CD4-positive, alpha-beta T cell treated with Interferon alpha-2 for 1 hour (primary cell): ENCODE measurements at places on chromosomes 5 and 9.

DNA sequence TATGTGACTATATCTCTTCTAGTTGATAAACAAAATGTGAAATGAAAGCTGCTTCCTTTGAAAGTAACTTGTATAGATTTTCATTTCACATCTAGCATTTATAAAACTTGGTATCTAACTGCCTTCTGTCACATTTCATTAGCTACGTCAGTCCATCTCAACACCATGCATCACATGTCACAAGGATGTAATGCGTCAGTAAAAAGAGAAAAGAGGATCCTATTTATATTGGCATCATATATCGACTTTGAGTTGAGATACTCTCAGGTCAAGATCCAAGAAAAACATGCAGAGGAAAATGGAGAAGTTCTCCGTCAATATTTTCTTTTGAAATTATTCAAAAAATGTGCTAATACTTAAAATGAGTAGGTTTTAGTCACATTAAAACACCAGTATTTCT is 1211.2 kb downstream of the EFNA5 start:
- no peak for DNase-seq

DNA sequence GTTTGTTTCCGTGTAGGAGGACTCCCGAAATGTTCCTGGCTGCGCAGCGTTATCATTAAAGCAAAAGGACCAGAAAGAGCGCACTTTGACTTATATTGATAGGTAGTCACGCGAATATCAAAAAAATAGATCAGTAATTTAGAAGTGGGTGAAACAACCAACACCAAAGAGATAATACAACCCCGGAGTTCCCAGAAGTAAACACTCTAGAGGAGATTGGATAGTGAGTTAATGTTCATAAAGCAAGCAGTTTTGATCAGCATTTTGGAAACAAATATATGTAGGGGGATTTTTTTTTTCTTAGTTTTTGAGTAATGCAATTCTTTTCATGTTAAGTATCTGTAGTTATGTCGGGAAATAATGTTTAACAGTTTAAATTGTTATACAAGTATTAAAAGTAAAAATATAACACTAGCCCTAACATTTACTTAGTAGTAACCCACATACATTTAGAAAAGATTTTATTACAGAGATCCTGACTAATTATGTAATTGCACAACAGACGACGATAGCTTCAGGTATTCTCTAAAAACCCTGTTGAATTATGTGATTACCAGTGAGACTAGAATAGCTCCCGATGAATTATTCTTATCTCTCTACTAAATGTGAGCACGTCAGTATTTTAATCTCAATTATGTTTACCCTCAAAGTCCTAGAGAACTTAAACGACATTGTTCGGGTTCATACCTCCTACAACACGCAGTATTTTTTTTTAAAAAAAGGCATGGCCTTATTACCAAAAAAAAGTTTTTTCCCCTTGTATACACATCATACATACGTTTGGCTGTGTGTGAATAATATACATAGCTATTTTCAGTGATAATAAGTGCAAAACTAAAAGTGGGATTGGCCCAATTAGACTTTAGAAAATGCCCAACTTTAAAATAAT is 9.4 kb upstream of the NFIB start:
- DNase-seq: no peak

GRCh38 chr5:98656796-98657195 is 116.7 kb upstream of the RGMB start:
- DNase-seq: no peak

DNA sequence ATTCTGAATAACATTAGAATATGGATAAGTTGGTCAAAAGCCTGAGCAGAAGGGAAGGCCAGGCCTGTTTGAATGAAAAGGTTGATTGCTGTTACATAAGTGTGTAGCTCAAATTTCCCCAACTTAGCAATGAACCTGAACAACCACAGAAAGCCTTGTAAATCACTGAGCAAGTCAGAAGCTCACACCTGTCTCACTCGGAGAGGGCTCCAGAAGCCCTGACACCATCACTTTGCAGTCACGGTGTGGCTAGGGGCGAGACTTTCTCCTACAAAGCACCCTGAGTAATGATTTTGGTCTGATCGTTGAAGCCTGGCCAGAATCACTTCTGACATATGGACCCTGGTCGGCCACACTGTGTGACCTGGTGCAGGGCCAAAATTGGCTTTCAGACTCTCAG is 62.0 kb downstream of the MTX3 start:
- DNase-seq: no peak

GRCh38 chr9:79735023-79735779 is 163.4 kb downstream of the TLE4 start:
- no peak for DNase-seq
